ENCODE measurements at places on chromosomes 2 and 18.

DNA sequence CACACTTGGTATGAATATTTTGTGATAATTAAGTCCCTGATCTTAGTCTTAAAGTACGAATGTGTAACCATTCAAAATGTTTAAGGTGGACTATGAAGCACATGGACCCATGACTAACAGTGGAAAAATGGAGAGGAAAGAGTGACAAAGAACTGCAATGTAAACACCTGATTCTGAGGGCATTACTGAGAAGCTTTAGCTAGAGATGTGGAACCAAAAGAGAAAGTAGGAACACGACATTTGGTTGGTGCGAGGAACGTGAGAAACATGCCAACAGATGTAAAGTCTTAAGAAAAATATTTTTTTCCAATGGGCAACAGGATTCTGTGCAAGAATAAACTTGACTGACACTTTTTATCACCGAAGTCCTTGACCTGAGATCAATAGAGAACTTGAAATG lies 1618.6 kb downstream of the DPP10 start:
- no peak for DNase-seq

- peak; percentile 95 for DNase-seq
Measured at GRCh38 chr2:61620244-61621159, 82.3 kb upstream of the XPO1 start.

- DNase-seq, result peak; percentile 53
Measured at GRCh38 chr2:182426082-182426917, 536 bp downstream of the PDE1A start.

DNA sequence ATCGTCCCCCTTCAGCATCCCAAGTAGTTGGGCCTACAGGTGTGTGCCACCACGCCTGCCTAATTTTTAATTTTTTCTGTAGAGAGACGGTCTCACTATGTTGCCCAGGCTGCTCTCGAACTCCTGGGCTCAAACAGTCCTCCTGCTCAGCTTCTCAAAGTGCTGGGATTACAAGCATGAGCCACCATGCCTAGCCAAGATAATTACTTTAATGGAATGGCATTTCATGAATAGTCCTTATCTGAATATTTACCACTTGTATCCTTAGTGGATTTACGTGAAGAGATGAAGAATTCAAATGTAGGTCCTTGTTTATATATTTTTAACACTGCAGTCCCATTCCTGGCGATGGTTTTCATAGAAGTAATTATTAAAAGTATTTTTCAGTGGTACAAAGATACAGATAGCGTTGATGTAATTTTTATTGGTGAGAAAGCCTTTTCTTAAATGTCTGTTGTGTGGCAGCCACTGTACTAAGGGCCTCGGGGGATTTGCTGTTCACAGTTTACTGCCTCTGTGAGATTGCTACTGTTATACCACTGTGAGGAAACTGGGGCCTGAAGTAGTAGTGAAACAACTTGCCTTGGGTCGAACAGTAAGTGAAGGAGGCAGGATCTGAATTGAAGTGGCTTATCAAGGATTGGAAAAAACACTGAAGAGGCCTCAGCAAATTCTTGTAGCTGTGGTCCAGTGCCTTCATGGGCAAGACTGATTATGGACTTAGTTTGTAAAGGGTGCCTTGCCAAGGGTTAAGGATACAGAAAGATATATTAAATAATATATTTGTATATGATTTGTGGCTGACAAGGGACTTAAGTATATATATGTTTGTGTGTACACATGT lies 151.2 kb downstream of the PRPF40A start:
- no peak for DNase-seq

GRCh38 chr18:67363694-67364093 lies 152.8 kb downstream of the DSEL start:
- peak; percentile 6 for DNase-seq

- peak; percentile 75 for DNase-seq
Measured at GRCh38 chr2:203802342-203803052, 65.1 kb upstream of the CTLA4 start.

- DNase-seq, result peak; percentile 87
Measured at GRCh38 chr18:3688690-3689089, 238.7 kb downstream of the TGIF1 start.

DNA sequence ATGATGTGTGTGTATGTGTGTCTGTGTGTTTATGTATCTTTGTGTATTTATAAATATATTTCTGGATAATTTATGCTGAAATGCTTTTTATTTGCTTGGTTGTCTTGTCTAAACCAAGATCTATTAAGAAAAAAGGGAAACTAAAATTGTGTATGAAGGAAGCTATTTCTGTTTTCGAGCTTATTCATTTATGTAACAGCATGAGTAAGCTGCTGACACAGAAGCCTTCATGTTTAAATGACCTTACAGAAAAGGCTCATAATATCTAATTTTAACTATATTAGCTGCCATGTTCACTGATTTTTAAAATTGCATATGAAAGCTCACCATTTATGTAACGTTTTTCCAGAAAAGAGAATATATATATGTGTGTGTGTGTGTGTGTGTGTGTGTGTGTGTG lies 392.8 kb downstream of the PTH2R start:
- DNase-seq, result no peak

GRCh38 chr18:73750052-73750451 lies 397.6 kb downstream of the FBXO15 start:
- no peak for DNase-seq

GRCh38 chr18:75257605-75258004 lies 47.0 kb downstream of the TSHZ1 start:
- DNase-seq, result no peak

GRCh38 chr18:10863026-10863425 lies 286.3 kb downstream of the PIEZO2 start:
- DNase-seq, result peak; percentile 25

- no peak for DNase-seq
Measured at GRCh38 chr2:173654896-173655265, 300.2 kb downstream of the CDCA7 start.

DNA sequence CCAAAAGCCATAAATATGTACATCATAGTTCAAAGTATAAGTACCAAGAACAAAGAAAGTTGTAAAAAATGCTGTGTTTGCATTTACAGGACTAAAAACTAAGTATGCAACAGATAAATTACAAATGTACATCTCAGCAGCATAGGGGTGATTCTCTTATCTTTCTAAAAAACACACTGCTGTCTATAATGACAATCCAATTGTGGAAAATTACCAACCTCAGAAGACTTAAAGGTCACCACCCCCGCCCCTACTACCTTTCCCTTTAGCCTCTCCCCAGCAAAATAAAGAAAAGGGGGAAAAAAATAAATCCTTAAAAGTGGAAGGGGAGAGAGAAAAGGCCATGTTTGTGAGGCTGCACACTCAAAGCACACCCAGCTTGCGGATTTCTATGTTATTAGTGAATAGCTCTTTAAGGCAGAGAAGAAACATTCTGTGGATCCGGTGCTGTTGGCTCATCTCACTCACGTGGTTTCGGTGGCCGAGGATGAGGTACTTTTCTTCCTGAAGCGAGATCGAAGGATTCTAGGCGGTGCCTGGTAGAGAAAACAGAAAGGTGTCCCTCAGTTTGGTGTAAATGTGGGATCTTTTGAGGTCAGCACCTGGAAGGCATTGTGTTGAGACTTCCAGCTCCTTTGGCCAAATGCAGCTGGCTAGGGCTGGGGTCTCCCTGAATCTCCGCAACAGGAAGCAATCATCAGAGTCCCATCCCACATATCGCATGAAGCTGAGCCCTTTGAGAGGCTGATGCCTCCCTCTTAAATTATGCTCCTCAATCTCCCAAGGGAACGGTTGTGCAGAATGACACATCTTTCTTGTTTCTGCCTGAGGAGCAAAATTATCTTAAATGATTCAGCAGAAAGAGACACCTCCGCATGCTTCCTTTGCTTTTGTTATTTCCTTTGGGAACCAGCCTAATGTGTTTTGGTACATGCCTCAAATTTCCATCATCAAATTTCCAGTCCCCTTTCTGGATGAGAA lies 17.6 kb downstream of the MRPL35 start:
- DNase-seq, result peak; percentile 43

- no peak for DNase-seq
Measured at GRCh38 chr2:160132761-160133160, 67.3 kb downstream of the ITGB6 start.

DNA sequence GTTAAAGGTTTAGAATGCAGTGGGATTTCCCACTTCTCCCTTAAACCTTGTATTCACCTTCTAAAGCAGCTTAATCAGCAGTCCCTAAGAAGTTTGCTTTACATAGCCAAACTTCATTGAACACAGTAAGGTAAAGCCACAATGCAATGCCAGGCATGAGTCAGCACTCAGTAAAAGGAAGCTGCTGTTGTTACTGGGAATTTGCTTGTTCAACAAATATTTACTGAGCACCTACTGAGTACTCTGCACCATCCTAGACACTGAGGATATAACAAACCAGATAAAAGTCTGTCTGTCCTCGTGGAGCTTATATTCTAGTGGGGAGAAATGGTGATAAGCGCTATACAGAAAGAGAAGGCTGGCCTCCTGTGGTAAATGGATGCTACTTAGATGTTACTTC lies 162.7 kb downstream of the PKP4 start:
- DNase-seq, result peak; percentile 70

GRCh38 chr2:109365131-109365530 lies 236.1 kb downstream of the SH3RF3 start:
- no peak for DNase-seq

GRCh38 chr2:73981081-73982001 lies 3.4 kb upstream of the TET3 start:
- DNase-seq, result peak; percentile 20

Measured in cardiac fibroblast (primary cell).